NCI-H187 (cell line): ENCODE measurements at places on chromosomes 5 and 9.

- no peak for DNase-seq
Measured at GRCh38 chr5:135881244-135881643, 14.4 kb downstream of the IL9 start.

DNA sequence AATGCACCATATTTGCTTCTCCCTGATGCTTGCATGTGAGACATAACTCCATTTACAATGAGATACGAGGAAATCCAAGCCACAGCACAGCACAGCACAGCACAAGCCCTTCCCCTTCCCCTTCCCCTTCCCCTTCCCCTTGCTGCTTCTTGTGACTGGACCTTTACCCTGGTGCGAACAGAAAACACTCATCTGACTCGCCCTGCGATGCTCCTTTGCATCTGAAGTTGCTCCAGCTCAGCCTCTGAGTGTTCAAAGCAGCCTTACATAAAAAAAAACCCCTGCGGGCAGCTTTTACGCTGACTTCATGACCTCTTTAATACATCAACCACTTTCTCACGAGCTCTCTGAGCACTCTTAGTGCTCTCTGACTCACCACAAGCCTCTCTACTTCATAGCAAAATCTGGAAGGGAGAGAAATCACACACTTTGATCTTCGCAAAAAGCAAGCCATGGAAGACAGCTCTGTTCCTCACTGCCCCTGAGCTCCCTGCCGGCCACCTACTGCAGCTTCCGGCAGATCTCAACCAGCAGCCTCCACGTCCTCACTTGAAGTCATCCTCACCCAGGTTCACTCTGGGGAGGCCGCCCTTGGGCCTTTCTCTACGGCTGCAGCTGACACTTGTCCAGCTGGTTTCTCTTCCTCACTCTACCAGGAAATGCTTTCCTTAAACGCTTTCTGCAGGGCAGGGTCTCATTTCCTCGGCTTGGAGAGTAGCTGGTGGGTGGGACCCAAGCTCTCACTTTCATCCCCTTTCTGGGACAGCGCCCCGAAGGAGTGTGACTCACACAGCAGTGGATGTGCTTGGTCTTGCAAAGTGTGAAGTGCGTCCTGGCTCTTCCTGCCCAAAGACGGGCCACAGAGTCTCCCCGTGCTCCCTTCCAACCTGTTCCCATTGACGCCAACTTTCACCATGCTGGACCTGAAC, 5.3 kb downstream of the SLC34A1 start:
- no peak for DNase-seq

GRCh38 chr5:18745042-18745987, 1111.1 kb downstream of the TAF11L14 start:
- DNase-seq: peak; percentile 73

- DNase-seq: no peak
Measured at GRCh38 chr9:7983490-7983889, 183.9 kb upstream of the DMAC1 start.

DNA sequence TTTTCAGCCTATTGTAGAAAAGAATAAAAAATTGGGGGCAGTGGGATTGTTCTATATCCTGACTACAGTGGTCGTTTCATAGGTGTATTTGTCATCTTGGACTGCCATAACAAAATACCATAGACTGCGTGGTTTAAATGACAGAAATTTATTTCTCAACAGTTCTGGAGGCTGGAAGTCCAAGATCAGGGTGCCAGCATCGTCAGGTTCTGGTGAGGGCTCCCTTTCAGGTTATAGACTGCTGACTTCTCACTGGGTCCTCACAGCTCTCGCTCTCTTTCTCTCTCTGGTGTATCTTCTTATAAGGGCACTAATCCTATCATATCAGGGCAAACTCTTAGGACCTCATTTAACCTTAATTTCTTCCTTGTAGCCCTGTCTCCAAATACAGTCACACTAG, 356.7 kb upstream of the TRPC7 start:
- no peak for DNase-seq

GRCh38 chr5:38670878-38671277, 114.4 kb upstream of the LIFR start:
- DNase-seq: no peak

DNA sequence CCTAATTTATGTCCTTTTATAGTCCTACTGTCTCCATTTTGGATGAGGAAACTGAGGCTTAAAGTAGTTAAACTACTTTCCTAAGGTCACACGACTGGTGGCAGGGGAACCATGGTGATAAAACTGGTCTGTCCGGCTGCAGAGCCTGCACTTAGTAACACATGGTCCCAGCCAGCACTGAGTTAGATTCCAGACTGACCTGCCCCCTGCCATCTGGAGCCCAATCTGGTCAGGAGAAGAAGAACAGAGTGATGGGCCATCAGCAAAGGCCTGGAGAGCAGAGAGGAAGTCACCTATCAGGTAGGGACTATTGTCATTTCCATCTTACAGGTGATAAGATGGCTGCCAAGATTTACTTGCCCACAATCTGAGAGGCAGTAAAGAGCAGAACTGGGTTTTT, 86.6 kb upstream of the SLC25A48 start:
- DNase-seq: no peak

DNA sequence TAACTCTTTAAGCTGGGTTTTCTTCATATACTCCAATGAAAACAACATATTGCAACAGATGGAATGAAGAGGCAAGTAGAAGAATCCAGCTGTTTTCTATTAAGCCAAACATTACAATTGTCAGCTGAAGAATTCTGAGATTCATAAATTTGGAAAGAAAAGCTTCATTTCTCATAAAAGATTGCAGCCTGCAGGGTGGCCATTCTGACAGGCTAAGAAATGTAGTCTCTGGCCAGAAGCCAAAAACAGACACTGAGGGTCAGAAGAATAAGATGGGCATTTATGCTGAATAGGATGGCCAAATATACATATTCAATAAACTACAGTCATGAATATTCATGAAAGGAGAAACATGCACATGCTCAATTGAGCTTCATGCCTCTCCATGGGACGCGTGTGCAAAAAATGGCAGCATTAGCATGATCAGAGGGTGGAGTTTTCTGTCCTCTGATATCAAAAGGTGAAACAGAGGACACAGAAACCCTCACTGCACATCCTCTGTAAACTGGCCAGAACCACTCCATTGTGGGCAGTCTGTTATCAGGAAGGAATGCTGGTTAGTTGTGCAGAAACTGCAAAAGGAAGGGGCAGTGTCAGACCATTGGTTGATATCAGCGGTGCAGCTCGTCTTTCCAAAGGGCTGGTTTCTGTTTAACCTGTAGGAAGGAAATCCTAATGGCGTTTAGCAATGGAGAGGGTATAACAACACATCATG, 50.2 kb downstream of the FXN start:
- no peak for DNase-seq

DNA sequence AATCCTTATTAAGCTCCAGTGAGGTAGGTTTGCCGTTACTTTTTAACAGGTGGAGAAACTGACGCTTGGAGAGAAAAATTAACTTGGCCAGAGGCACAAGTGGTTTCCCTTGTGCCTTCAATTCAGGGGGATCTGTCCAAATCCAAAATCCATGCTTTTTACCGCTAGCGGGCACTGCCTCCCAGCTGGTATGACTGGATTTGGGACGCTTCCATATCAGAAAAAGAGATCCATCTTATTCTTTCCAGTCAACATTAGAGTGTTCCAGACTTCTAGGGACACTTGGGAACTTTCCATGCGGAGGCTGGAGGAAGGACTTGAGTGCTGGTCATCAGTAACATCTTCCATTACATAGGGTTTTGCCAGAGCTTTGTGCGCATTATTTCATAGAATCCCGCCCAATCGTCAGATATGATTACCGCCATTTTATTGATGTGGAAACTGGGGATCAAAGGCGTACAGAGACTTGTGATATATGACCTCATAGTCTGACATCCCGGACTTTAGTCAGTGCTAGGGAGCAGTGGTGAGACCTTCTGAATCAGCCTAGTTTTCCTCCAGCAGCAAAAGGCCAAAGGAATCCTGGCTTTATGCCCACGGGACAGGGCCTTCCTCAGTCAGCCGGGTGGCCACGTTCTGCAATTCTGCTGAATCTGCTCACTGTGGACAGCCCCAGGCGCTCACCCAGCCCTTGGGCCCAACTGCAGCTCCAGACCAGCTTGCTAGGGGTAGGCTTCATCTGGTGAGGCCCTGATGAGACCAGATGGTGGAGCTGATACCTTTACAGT, 1.1 kb upstream of the GNPDA1 start:
- no peak for DNase-seq

DNA sequence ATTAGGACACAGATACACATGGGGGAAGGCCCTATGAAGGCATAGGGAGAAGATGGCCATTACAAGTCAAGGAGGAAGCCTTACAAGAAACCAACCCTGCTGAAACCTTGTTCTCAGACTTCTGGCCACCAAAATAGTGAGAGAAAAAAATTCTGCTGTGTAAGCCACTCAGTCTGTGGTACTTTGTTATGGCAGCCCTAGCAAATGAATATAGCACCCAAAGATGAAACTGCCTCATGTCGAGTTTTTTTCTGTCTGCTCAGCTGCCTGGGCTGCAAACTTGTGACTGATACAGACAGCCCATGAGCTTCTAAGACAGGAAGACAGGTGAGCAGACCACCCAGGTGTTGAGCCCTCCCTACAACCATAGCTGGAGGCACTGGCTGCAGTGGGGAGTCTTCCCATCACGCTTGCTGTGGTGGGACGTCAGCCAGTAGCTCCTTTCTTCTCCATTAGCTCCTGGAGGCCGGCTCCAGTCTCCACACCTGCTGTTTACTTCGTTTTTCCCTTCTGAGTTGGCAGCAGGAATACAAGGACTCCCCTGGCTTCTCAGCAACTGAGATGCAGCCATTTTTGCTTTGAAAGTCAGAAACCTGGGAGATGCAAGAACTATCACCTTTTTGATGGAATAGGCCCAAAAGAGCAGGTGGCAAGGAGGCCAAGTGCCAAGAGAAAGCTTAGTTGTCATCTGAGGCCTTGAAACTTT, 164.9 kb downstream of the SEMA6A start:
- DNase-seq: no peak

DNA sequence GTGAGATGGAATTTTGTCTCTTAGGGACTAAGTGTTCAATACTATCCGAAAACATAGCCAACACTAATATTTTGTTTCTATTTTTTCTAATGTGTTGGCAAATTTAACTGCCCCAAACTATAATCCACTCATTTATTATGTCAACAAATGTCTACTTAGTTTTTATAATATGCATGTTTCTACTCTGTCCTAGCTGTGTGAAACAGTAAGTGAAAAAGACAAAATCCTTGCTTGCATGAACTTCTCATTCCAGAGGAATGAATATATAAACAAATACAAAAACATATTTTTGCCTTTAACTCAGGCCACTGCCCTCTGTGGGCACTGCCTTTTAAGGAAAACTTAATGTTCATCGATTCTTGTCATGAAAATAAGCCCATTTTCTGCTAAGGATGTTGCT, 1275.4 kb upstream of the CDH18 start:
- DNase-seq: no peak

GRCh38 chr5:138077064-138077696, 6.7 kb upstream of the WNT8A start:
- peak; percentile 32 for DNase-seq

- DNase-seq: no peak
Measured at GRCh38 chr5:82719368-82719767, 357.8 kb downstream of the TMEM167A start.

DNA sequence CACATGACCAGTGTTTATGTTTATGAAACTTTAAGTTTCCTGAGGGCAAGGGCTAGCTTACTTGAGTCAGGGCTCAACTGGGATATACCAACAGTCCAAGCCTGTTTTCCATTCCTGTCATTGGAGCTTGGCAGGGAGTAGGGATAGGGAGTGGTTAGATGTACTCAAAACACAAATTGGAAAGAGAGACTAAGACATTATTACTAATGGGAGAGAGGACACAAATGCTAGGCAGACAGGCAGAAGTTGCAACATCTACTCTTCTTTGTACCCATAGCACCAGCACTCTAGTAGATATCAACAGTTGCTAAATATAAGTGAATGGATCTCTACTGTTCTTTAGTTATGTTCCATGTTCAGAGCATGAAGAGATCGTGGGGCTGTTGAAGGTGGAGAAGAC, 62.8 kb downstream of the NPR3 start:
- DNase-seq: no peak

DNA sequence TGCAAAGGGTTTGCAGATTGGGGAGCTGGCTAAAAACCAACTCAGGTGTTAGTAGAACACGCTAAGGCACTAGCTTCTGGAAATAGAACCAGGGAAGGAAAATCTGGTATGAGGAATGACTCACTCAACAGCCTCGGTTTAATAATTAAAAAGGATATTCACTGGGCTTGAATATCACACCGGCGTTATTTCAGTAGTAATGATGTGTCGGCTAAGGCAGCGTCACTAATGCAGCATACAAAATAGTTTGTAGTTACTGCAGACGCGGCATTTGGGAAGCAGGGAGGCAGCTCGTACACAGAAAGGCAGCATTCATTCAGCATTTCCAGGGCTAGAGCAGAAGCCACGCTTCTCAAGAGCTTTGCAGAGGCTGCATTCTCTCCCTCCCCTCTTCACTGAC, 1.7 kb downstream of the ADRA1B start:
- DNase-seq: no peak

DNA sequence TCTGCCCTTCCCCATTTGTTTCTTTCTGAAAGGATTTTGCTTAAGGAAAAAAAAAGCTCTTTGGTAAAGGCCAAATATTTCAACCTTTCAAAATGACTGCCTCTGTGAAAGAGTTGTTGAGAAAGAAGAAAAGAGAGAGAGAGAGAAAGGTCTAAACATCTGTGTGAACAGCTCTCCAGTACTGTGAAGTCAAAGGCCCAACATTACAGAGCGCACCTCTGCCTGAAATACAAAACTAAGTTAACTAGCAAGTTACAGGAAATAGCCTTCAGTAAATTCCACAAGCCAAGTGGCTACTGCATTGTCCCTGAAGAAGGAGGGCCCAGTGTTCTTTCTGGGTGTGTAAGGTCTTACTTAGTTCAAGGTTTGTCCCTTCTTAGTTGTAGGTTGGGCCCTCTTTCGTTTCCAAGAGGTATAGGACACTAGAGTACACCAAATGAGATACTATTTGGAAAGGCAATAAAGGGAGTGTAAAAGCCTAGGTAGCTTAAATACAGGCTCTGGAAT, 104.4 kb downstream of the THBS4 start:
- no peak for DNase-seq

DNA sequence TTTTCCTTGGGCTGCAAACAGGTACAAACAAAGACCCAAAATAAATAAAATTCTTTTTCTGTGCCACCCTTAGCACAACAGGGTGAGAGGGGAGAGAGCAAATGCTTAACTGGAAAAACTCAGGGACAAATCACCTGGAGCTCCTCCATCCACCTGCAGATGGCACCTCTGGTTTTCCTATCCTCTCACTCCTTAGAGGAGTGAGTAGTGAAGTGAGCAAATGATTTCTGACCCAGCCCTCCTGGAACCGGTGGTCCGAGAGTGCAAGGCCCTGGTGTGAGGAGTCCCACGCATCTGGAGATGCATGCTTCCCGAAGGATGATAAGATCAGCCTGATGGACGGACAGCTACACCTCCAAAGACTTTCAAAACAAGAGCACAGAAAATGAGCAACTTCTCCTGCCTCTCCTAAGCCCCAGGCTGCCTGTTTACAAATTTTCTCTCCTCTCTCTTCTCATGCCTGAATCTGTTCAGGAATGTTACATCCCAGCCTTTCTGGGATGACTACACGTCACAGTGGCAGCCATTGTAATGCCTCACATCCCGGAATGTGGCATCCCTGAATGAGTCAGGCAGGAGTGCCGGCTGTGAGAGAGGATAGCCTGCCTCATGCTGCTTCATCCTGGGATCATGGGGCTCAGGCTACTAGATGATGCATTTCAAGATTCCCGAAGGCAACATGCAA, 86.4 kb downstream of the ADRB2 start:
- no peak for DNase-seq

GRCh38 chr5:2170761-2171160, 288.0 kb upstream of the IRX4 start:
- DNase-seq: no peak
